ENCODE measurements at places on chromosomes 2 and 18. TPM values are rescaled to one million over a fixed set of nuclear protein-coding genes. Genes with fewer than 3 reads are reported as not detected.

Gene PLGLB1
- total RNA-seq = 6.4 TPM

Gene SULT1C4
- total RNA-seq = 27.5 TPM

Gene EPB41L5
- 37.6 TPM for total RNA-seq

Gene RIT2
- total RNA-seq = not detected

Gene TUBA4A
- 25.4 TPM for total RNA-seq

Gene CHRNG
- 0.87 TPM for total RNA-seq

Gene TMEM247
- not detected for total RNA-seq

Gene EFHD1
- 2.5 TPM for total RNA-seq

Gene PIEZO2
- 21.8 TPM for total RNA-seq

Gene NYAP2
- 1.00 TPM for total RNA-seq

Gene CSRNP3
- total RNA-seq = 18.4 TPM

Gene LCT
- 2.8 TPM for total RNA-seq

Gene ZC3H8
- 20.7 TPM for total RNA-seq

Gene BZW1
- total RNA-seq = 275 TPM

Gene PXDN
- total RNA-seq = 150 TPM

Gene LRP1B
- 16.0 TPM for total RNA-seq

Gene G6PC2
- total RNA-seq = 2.8 TPM

Gene RGPD8
- 5.5 TPM for total RNA-seq

Gene POTEJ
- not detected for total RNA-seq

Gene GALNT3
- total RNA-seq = 28.8 TPM

Gene CCDC85A
- 5.4 TPM for total RNA-seq

Gene ASIC4
- 0.99 TPM for total RNA-seq

All from type B pancreatic cell (in vitro differentiated cells).